NCI-H1436 treated with DMSO at 0.1 percent for 48 hours (cell line): ENCODE measurements at places on chromosomes 5 and 9.

GRCh38 chr5:148230240-148230639, 8.1 kb upstream of the MARCOL start:
- DNase-seq: no peak

DNA sequence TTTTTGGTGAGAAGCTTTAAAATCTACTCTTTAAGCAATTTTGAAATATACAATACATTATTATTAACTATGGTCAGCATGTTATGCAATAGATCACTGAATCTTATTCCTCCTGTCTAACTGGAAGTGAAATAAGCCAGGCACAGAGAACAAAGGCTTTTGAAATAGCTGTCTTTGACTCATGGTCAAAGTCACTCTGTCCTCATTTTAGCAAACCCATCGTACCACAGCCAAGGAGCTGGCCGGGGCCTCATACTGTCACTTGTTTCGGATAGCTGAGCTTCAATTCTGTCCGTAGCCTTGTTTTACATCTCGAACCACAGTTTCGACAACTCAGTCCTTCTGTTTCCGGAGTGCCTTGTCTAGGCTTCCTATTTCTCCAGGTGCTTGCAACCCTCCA, 19.2 kb downstream of the ADCY2 start:
- DNase-seq: no peak

DNA sequence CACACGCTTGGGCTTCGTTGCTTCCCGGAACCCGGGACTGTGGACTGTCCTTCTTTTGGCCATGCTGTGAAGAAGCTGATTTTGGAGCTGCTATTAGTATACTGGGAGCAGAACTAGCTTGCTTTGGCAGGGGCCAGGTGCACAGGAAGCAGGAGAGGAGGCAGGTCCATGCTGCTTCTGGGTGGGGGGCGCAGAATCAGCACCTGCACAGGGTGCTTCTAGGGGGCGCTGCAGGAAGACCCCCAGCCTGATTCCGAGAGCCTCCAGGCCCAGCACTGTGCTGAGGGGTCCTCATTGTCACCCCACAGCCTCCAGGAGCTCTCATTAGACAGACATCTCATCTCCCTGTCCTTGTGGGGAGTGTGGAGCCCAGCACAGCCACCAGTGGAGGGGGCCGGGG, 252.6 kb upstream of the IRX4 start:
- DNase-seq: no peak

DNA sequence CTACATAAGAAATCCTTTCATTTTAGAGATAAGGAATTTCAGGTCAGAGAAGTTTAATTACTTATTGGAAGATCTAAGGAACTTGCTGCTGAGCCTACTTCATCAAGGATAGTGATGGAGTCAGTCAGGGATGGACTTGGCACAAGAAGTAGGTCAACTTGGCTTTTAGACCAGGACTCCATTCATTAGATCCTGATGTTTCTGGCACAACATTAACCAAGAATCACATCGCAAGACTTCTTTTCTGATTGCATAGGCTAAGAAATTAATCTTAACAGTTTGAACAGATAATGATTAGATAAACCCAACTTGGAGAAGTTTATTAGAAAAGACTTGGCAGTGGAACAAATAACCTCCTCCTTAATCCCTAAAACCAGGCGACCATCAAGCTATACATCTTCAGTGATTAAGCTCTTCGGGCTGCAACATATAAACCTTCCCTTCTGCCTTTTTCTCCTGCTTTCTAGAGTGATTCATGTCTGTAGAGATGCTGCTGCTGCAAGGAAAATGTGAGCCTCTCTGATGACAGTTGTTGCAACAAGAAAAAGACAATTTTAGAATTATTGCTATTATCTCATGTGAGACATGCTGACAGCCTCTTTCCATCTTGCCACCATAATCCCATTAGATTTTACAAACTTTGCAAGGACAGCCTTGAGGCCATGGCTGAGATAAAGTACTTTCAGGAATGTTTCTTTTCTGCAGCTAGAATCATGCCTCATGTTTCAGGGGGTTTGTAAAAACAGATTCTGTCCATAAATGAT, 207.9 kb upstream of the SLC27A6 start:
- DNase-seq: no peak

DNA sequence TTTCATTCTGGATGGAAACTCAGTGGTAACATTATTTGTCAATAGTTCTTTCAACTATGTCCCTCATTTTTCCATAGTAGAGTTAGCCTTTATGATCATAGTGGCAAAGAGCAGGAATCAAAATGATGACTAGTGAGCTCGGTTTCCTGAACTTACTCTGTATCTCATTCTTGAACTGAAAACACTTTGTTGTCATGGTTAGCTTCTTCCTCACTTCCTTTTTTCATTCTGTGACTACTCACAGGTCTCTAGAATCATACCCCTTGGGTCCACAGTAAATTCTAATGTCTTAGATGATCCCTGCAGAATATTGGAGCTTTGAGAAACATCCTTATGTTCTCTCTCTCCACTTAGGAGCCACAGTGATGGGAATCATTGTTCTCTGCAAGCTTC, 29.4 kb upstream of the RECK start:
- no peak for DNase-seq

DNA sequence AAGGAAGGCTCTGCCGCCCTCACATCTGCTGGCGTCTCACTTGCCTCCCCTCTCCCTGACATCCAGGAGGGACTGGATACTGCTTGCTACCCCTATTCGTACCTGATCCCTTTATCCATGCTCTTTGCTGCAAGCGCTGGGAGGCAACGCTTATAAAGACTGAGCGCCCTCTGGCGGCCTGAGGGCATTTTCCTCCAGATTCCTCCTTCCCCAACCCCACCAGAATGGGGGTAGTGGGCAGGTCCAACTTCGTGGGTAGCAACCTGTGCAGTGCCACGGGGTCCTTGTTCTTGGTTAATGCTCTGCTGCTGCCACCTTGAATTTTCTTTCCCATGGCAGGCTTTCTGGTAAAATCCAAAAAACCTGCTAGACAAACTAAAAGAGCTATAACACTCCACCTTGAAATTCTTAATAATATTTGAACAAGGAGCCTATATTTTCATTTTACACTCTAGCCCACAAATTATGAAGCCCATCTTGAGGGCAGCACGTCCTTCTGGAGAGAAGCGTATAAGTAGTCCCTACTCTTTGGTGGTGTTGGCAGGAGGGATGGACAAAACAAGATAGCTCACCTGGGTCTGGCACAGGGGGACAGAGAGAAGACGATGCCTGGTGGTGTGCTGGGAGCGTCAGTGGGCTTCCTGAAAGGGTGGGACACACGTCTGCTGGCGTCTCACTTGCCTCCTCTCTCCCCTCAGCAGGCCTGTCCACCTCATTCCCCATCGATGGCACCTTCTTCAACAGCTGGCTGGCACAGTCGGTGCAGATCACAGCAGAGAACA, 52.5 kb downstream of the JADE2 start:
- no peak for DNase-seq

- no peak for DNase-seq
These were observed 11.5 kb downstream of the NACC2 start for GRCh38 chr9:136083558-136084062.

DNA sequence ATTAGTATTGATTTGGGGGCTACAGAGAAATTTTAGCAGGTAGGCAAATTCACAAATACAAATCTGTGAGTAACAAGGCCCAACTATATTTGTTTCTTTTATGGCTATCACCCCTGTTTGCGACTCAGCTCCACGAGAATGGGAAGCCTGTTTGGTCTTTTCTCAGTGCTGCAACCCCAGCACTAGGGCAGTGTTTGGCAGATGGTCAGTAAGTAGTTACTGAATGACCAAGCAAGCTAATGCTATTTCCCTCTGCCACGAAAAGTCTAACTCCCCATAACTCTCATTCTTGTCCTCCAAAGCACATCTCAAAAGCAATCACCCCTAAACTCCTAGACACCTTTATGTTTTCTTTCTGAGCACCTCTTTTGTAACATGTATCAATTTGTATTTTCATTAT, 245.6 kb downstream of the DNAH5 start:
- DNase-seq: no peak

GRCh38 chr5:62779010-62779422, 200.4 kb downstream of the LRRC70 start:
- peak; percentile 7 for DNase-seq

DNA sequence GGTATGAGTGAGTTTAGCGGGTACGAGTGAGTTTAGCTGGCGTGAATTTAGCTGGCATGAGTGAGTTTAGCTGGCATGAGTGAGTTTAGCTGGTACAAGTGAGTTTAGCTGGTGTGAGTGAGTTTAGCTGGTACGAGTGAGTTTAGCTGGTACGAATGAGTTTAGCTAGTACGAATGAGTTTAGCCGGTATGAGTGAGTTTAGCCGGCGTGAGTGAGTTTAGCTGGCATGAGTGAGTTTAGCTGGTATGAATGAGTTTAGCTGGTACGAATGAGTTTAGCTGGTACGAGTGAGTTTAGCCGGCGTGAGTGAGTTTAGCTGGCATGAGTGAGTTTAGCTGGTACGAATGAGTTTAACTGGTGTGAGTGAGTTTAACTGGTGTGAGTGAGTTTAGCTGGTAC, 41.0 kb downstream of the PNPLA7 start:
- no peak for DNase-seq

DNA sequence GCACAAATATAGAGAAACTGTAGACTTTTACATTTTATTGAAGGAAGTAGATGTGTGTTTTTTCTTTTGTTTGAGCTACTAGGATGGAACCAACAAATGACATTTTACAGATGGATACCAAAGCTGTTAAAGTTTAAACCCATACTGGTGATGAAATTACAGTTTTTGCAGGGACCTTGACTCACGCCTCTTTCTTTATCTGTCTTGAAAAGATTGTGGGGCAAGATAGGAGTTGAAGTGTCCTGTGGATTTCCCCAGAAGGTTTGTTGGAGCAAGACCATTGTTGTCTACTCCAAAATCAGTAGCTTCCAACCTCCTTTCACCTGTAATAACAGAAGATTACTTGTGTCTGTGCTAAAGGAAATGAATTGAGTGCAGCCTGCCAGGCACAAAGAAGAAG, 4.1 kb upstream of the C5orf63 start:
- DNase-seq: no peak

DNA sequence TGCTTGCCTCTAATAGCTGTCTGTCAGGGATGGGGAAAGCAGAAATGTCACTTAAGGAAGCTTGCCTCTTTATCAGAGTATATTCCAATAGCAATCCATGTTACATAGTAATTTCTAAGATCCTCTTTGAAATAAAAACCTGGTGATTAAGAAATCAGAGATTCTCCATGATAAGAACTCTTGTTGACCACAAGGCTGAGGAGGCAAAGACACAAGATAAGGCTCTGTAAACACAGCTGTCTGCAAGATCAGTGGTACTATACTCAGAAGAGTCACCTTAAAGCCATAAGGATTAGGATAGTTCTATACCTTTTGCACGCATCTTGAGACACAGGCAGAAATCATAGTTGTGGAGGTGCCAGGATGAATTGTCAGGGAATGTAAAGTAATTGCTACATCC, 40.3 kb downstream of the HEXB start:
- DNase-seq: no peak

DNA sequence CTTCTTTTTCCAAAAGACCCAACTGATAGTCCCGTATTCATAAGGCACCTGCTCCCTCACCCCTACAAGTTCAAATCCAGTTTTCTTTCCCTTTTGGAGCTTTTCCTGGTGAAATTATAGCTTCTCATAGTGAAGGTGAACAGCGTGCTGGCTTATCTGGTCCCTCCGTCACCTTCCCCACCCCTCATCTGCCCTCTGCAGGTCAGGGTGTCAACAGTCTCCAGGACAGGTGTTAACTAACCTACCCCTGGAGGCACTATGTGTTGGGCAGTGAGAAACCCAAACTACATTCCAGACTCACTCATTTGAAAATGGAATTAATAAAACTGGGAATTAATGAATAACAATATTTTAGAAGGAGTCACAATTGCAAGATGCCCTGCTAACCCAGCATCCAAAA, 109.0 kb upstream of the TAS2R1 start:
- no peak for DNase-seq

- DNase-seq: no peak
These were observed 79.5 kb upstream of the FAM169A start for GRCh38 chr5:74945561-74946165.

- no peak for DNase-seq
These were observed at the start of gene EIF4EBP3 for GRCh38 chr5:140547508-140548299. Gene EIF4EBP3 (plus strand): TSS chr5:140547662. CDS start chr5:140547738, 76 bp downstream.

DNA sequence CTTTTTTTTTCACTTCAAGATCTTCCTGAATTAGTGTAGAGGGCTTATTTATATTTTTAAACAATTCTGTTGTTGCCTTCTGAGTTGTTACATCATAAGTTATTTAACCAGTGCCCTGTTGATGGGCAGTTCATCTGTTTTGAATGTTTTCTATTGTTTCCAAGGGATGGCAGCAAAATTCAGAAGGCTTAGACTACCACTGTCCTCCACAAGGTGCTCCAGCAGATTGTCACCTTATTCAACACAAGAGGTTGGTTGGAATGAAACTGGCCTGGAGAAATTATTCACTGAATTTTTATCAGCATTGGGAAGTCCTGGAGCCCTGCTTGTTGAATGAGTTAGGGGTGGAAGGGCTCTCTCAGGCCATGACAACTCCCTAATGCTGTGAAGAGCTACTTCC, 1.3 kb upstream of the KLHL9 start:
- no peak for DNase-seq

DNA sequence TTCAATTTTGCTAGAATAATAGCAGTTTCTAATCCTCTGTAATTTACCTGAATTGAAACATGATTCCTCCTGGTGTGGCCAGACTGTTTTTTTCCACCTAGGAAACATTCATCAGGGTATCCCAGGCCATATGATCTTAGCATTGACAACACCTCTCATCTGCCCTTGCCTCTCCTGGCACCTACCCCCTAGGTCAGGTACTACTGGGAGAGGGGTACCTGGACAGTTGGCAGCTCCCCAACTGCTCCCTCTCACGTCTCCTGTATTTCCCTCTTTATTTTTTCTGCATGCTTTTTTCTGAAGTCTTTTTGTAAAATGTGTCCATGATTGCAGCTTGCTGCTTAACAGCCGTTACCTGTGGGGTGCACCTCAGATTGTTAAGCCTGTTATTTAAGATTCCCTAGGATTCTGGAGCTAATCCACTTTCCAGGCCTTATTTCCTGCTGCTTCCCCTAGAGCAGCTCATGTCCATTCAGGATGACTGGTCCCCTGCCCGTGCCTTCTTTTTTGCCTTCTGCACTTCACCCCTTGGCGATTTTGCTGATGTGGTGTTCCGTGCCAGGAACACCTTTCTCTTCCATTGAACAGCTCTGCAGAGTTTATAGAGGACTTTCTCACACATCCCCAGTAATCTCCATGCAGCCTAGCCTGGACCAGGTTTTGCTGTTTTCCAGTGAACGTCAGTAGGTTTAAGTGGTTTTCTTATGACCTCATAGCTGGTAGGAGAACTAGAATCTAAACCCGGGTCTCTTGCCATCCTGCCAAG, 33.6 kb downstream of the SNX30 start:
- DNase-seq: no peak

- no peak for DNase-seq
These were observed 94.3 kb upstream of the MAMDC2 start for GRCh38 chr9:69949396-69949795.

GRCh38 chr9:77127071-77127470, 50.3 kb upstream of the VPS13A start:
- no peak for DNase-seq

GRCh38 chr5:141880961-141881801, 3.0 kb upstream of the PCDH1 start:
- no peak for DNase-seq

GRCh38 chr9:88660611-88661010, 125.6 kb downstream of the NXNL2 start:
- no peak for DNase-seq
